Activated CD8-positive, alpha-beta memory T cell treated with anti-CD3 and anti-CD28 coated beads, Interleukin-2, amount 10 ng/mL, durations not matched to agents 7 days and 5 days (primary cell): ENCODE measurements at places on chromosomes 6 and 20. TPM values are rescaled to one million over a fixed set of nuclear protein-coding genes. Genes with fewer than 3 reads are reported as not detected.

GRCh38 chr6:163459007-163459406 is 44.5 kb downstream of the QKI start:
- H3K4me1 ChIP-seq = peaks cover 48% of the 10 kb centered on the region
- no peak for DNase-seq
- H3K27ac ChIP-seq = peak overlapping the region; percentile 100
- peak overlapping the region; percentile 93 for H3K4me3 ChIP-seq
- no peaks in the 10 kb centered on the region for H3K27me3 ChIP-seq

- H3K27ac ChIP-seq = no peak overlapping the region
- H3K36me3 ChIP-seq = no peaks in the 10 kb centered on the region
- H3K4me1 ChIP-seq = no peaks in the 10 kb centered on the region
- no peak overlapping the region for H3K4me3 ChIP-seq
Observed at GRCh38 chr20:53515749-53516148, 77.9 kb downstream of the ZNF217 start.

GRCh38 chr6:17297271-17298080 is 16.3 kb downstream of the RBM24 start:
- no peak overlapping the region for H3K27ac ChIP-seq
- H3K36me3 ChIP-seq = no peaks in the 10 kb centered on the region
- no peaks in the 10 kb centered on the region for H3K4me1 ChIP-seq
- no peaks in the 10 kb centered on the region for H3K27me3 ChIP-seq

HUS1B gene
- 1.9 TPM for total RNA-seq

DNA sequence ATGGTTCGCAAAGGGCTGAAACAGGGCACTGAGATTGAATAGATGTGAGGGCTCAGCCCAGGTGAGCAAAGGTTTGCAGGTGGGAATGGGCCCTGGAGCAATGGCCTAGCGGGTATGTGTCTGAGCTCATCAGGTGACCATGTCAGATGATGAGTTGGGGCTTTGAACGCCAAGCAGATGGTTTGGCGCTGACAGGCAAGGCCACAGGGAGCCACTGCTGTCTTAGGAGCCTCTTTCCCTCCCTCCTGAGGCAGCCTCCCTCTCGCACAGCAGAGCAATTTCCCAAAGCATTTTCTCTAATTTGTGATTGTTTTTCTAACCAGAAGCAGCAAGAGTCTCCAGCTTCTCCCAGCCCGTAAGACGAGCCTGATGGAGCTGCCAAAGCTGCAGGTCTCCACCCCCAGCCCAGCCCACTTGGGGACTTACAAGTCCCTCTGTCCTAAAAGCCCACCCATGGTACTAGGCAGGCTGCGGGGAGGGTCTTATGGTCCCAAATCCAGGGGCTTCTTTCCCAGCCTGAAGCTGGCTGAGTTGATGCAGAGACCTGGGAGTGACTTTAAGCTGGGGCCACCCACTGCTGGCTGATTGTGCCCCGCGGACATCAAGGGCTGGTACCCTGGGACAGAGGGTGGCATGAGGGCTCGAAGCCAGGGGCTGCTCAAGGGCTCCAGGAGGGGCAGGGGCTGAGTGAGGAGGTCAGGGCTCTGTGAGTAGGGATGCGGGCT is 11.6 kb downstream of the CDH22 start:
- no peaks in the 10 kb centered on the region for H3K4me1 ChIP-seq
- H3K4me3 ChIP-seq = no peak overlapping the region
- no peak overlapping the region for H3K27ac ChIP-seq

DNA sequence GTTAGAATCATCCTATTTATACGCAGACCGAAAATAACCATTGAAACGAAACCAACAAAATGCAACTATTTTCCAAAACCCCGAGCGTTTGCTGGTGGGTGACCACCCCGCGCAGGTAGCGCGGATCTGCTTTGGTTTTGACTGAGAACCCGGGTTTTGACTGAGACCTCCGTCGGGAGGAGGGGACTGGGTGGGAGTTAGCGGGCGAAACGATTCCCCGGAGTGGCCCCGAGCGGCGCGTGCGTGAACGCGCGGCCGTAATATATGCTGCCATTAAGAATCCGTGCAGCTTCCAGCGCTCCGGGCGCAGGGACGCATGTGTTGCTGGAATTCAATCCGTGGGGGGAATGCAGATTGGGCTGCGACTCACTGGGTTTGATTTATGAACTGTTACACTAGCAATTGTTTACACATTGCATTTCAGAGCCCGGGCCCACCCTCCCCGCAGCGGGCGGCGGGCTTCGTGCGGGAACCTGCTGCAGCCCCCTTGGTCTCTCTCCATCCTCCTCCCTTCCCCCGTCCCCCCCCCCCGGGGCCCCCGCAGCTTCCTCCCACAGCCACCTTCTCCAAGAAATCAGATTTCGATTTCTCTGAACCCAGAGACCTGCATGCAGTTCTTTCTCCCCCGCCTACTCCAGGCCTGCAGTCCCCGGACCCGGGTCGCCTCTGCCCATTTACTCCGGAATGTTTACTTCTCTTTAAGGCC is 9.9 kb downstream of the NRN1 start:
- peaks cover 15% of the 10 kb centered on the region for H3K36me3 ChIP-seq
- peak overlapping the region; percentile 80 for H3K4me3 ChIP-seq
- H3K4me1 ChIP-seq = peaks cover 46% of the 10 kb centered on the region
- DNase-seq = no peak
- peak overlapping the region; percentile 23 for H3K27ac ChIP-seq
